ENCODE measurements at places on chromosomes 6 and 20.

DNA sequence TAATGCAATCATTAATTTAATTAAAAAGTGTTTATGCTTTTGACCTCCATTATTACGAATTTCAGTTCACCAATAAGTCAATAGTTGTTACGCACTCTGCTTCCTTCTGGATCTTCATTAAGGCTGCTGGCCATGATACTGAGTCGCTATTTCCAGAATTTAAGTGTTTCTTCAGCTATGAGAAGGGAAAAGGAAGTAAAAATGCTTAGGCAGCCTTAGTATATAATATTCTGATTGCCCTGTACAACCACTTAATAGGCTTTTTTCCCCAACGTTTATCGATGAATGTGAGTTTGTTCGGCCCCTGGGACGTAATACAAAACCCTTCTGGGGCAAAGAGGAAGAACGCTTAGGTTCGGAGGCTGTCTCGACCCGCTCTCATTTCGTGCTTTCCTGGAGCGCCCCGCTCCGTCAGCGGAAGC, 644 bp downstream of the OARD1 start:
- DNase-seq, result no peak

DNA sequence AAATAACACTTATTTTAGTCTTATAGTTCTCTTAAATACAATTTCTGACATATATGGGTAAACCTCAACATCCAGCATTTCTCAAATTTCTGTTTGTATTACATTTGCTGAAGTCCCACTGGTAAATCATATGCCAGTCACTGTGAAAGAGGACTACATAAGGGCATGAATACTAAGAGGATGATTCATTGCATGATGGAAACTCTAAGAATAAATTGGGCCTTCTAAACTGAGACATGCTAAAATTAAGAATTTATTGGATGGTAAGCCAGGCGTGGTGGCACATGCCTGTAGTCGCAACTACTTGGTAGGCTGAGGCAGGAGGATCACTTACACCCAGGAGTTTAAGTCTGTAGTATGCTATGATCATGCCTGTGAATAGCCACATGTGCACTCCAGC, 12.1 kb downstream of the DEFB123 start:
- DNase-seq, result no peak

DNA sequence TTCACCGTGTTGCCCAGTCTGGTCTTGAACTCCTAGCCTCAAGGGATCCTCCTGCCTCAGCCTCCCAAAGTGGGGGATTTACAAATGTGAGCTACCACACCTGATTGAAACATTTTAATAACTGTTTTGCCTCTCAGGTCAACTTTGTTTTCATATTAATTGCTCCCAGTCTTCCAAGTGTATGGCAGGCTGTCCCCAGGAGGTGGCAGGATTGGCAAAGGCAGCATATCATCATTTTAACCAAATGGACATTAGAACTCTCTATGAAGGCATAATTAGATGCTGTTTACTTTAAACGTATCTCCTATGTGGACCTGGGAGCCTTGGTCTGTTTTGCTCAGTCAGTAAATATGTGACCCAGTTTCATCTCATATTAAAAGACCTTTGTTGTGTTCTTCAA, 59.2 kb upstream of the CSE1L start:
- no peak for DNase-seq

GRCh38 chr20:33438481-33438880, 5.1 kb downstream of the SNTA1 start:
- no peak for DNase-seq

DNA sequence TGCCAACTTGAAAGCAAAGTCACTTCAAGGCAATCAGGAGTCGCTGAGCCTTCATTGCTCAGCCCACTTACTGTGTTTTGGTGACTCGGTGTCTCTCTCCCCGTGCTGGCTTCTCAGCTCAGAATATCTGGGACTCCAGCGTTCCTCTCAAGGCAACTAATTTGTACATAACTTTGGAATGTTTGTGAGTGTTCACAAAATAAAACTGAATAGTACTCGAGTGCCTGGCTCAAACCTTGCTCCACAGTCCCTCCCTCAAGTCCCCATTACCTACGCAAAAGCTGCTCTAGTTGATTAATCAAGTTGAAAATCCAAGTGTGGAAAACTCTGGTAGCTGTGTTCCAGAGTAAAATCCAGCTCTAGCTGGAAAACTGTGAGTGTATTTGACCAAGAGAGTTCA, 8.6 kb downstream of the IPCEF1 start:
- no peak for DNase-seq

- DNase-seq, result no peak
Measured at GRCh38 chr6:1377526-1377925, 11.8 kb upstream of the FOXF2 start.

GRCh38 chr6:7150381-7151064, 42.8 kb downstream of the RREB1 start:
- DNase-seq, result peak; percentile 68

GRCh38 chr6:34945317-34945716, 56.3 kb downstream of the ANKS1A start:
- no peak for DNase-seq

DNA sequence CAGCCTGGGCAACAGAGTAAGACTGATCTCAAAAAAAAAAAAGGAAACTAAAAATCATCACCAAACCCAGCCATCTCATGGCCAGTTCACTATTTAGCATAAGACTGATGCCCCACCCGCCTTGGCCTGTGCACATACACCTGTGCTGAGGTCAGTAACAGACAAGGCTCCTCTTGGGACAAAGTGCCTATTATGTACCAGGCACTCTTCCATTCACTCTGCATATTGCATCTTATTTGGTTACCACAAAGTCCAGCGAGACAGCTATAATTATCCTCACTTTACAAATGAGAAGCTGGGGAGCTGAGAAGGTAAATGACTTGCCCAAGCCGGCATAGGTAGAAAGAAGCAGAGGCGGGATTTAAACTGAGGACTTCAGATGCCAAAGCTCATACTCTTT, 3.8 kb downstream of the PTPRT start:
- no peak for DNase-seq

DNA sequence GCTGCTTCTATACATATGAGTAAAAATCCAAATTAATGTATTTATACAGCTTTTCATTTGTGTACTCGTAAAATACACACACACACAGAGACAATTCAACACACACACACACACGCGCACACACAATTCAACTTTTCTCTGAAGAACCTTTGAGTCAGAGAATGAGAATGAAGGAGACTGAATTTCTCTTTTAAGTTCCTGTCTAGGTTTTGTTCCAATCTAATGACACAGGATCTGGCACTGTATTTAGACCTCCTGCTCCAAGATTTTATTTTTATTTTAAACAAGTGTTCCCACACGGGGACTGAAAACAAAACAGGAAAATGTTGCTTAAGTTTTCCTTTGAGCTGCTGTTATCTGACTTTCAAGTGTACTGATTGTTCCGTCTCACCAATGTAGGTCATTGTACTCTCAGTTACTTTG, 250.8 kb downstream of the LAMA2 start:
- DNase-seq, result no peak

- no peak for DNase-seq
Measured at GRCh38 chr6:118277631-118278030, 270.5 kb upstream of the PLN start.

- DNase-seq, result no peak
Measured at GRCh38 chr20:22353586-22353985, 230.8 kb downstream of the FOXA2 start.

DNA sequence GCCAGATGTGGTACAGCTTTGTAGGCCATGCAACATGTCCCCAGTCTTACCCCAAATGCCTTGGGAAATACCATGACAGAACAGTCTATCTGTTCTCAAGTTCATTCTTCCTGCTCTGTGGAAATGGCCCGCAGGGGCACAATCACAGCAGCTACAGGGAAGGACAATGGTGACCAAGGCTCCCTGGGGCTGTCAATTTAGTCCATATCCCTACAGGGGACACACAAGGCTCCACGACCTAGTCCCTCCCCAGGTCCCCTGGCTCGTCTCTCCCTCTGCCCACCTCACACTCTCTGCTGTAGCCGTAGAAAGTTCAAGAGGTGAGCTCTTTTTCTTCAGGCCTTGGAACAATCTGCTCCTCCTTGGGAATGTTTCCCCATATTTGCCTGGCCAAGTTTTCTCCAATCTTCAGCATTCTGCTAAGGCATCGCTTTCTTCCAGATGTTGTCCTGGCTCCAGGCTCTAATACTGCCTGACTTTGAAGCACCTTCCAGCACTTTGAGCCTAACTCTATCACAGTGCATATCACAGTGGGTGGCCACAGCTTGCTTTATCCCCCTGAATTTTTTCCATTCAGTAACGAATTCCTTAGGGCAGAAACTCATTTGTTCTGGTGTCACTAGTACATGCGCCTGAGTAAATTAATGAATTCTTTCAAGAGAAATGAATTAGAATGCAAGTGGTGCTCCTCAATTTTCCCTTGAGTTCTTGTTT, 92.6 kb downstream of the MAP3K7 start:
- no peak for DNase-seq

DNA sequence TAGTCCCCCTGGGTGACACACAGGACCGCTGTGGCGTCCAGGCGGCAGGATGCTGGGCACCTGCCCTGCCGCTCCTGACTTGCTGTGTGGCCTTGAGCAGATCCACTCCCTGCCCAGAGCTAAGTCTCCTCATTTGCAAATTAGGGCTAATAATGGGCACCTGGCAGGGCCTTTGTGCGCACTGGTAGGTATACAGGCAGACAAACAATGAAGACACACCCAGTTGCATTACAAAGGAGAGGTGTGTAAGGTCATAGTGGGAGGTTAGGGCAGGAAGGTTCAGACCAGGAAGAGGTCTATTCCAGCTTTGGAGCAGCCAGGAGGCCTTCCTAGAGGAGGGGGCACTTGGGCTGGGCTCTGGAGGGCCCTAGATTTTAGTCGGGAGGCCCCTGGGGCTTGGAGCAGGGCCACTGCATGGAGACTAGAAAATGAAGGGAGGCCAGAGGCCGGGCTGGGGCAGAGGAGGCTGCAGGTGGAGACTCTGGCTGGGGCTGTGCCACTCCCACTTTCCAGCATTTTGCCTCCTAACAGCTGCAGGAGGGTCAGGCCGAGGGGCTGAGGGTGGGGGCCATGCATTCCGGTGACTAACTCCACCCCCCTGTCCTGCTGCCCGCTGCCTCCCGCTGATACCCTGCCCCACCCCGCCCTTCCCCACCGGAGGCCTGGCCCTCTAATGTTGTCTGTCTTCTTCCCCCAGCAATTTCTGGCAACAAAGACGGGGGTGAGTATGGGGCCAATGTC, 28.5 kb downstream of the MYH7B start:
- no peak for DNase-seq

DNA sequence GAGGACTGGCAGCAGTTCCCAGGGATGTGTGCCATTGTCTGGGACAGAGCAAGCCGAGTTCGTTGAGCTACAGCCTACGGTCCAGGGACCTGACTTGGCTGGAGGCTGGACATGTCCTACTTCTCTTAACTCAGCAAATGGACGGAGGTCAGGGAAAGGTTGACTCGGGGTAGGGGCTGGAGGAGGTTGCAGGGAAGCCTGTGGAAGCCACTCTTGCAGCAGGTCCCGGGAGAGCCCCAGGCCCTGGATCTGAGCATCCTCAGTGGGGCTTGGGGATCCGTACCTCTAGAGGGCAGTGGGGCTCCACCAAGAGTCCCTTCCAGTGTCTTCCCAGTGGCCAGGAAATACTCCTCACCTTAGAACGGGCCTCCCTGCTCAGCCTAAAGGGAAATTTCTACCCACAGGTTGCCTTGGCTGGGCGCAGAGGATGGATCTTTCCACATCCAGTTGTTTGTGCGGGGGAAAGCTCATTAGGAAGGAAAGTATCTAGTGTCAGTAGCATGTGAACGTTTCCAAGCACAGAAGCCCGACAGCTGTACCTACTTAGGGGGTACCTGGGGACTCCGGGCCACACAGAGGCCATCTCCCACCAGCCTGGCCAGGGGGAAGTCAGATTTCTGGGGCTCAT, 170.2 kb downstream of the NFATC2 start:
- DNase-seq, result peak; percentile 54

GRCh38 chr6:29632789-29633533, at the start of gene GABBR1:
Gene GABBR1, minus strand, starts transcription at chr6:29633183. Its CDS starts 798 bp downstream, at chr6:29632385.
- DNase-seq, result peak; percentile 25

GRCh38 chr20:51926670-51927305, 124.5 kb upstream of the SALL4 start:
- DNase-seq, result no peak

GRCh38 chr20:14005996-14006395, 10.7 kb downstream of the MACROD2 start:
- no peak for DNase-seq

GRCh38 chr20:50034567-50035180, 51.9 kb downstream of the SNAI1 start:
- DNase-seq, result no peak
